A549 treated with dexamethasone at 1 μM for 4 hours (cell line): ENCODE measurements at places on chromosomes 4 and X. TPM values are rescaled to one million over a fixed set of nuclear protein-coding genes. Genes with fewer than 3 reads are reported as not detected.

Gene NAA11
- not detected in 5 replicates for total RNA-seq

Gene TRMT10A
- 3.3 to 4.8 TPM (median 4.3 TPM) in 5 replicates for total RNA-seq

Gene KCND1
- total RNA-seq: 0.70 to 1.4 TPM (median 1.1 TPM) in 5 replicates

Gene PLS3
- 178 to 220 TPM (median 200 TPM) in 5 replicates for total RNA-seq

Gene ZFP42
- total RNA-seq: not detected in 5 replicates

Gene MSX1
- total RNA-seq: 4.6 to 9.2 TPM (median 7.8 TPM) in 5 replicates

Gene PFKFB1
- 0.07 to 0.15 TPM (median 0.10 TPM) in 3 of 5 replicates, not detected in the others for total RNA-seq

Gene ASB12
- total RNA-seq: not detected in 5 replicates

Gene ZCCHC18
- 0.02 to 0.30 TPM (median 0.18 TPM) in 4 of 5 replicates, not detected in the other for total RNA-seq

Gene CLDN34
- not detected in 5 replicates for total RNA-seq

Gene FAM184B
- total RNA-seq: 0.01 to 0.05 TPM (median 0.02 TPM) in 5 replicates

Gene RAB9B
- total RNA-seq: 0.02 to 0.05 TPM (median 0.04 TPM) in 4 of 5 replicates, not detected in the other

Gene ZFP92
- 0.50 to 0.71 TPM (median 0.56 TPM) in 5 replicates for total RNA-seq

Gene HGFAC
- total RNA-seq: 0.09 to 0.22 TPM (median 0.19 TPM) in 5 replicates

Gene PAGE2B
- total RNA-seq: not detected in 5 replicates

Gene BCAP31
- total RNA-seq: 339 to 415 TPM (median 357 TPM) in 5 replicates

Gene COX18
- 4.6 to 8.8 TPM (median 7.0 TPM) in 5 replicates for total RNA-seq

Gene CT45A5
- total RNA-seq: 0.09 to 0.22 TPM in 2 of 5 replicates, not detected in the others

Gene SMIM10
- 0.06 to 0.08 TPM (median 0.06 TPM) in 4 of 5 replicates, not detected in the other for total RNA-seq

Gene FGFBP1
- 2.2 to 2.5 TPM (median 2.3 TPM) in 5 replicates for total RNA-seq

Gene TEC
- total RNA-seq: 1.5 to 2.3 TPM (median 1.6 TPM) in 5 replicates

Gene CCDC120
- total RNA-seq: 1.8 to 4.0 TPM (median 3.5 TPM) in 5 replicates

Gene MAGEB2
- total RNA-seq: not detected in 5 replicates

Gene GLRA2
- total RNA-seq: not detected in 5 replicates

Gene H2BW2
- not detected in 5 replicates for total RNA-seq

Gene SMPX
- total RNA-seq: 0.11 to 0.14 TPM in 2 of 5 replicates, not detected in the others

Gene PRKX
- 29.3 to 39.3 TPM (median 37.4 TPM) in 5 replicates for total RNA-seq

Gene SPRY1
- 5.6 to 8.1 TPM (median 7.1 TPM) in 5 replicates for total RNA-seq

Gene SHISA3
- total RNA-seq: 0.03 to 0.06 TPM in 2 of 5 replicates, not detected in the others

Gene MID2
- 6.8 to 11.1 TPM (median 9.5 TPM) in 5 replicates for total RNA-seq

Gene ADAM29
- not detected in 5 replicates for total RNA-seq

Gene PAGE2
- not detected in 5 replicates for total RNA-seq

Gene DRP2
- 0.15 to 0.19 TPM (median 0.19 TPM) in 5 replicates for total RNA-seq
